ENCODE measurements at places on chromosomes 2 and 18. TPM values are rescaled to one million over a fixed set of nuclear protein-coding genes. Genes with fewer than 3 reads are reported as not detected.

GRCh38 chr2:72425996-72426395 is 278.3 kb upstream of the CYP26B1 start:
- no peaks in the 10 kb centered on the region for H3K36me3 ChIP-seq
- no peaks in the 10 kb centered on the region for H3K27me3 ChIP-seq
- no peaks in the 10 kb centered on the region for H3K4me1 ChIP-seq
- H3K27ac ChIP-seq, result no peak overlapping the region

DNA sequence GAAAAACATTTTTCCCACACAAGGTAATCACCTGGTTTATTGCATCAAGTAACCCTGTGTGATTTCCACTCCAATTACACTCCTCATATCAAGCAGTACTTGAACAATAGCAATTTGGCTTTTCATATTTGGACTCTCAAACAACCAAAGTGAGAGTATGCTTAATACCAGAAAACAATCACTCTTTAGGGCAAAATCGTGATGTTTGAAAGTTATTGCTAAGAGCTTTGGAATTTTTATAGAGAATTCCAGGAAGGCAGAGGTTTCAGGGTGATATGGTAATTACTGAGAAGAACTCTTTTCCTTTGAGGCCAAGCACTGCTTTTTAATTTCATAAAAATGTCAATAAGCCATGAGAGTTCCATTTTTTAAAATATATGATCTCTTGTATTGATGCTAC is 779.5 kb upstream of the LRRTM1 start:
- no peaks in the 10 kb centered on the region for H3K4me1 ChIP-seq
- H3K27ac ChIP-seq, result no peak overlapping the region
- H3K4me3 ChIP-seq, result no peak overlapping the region
- no peaks in the 10 kb centered on the region for H3K36me3 ChIP-seq
- no peak for DNase-seq

- H3K4me3 ChIP-seq, result no peak overlapping the region
- H3K27me3 ChIP-seq, result no peaks in the 10 kb centered on the region
- H3K36me3 ChIP-seq, result no peaks in the 10 kb centered on the region
- no peaks in the 10 kb centered on the region for H3K4me1 ChIP-seq
- H3K27ac ChIP-seq, result no peak overlapping the region
These were observed 154.8 kb upstream of the ZNF236 start for GRCh38 chr18:76667603-76668002.

DNA sequence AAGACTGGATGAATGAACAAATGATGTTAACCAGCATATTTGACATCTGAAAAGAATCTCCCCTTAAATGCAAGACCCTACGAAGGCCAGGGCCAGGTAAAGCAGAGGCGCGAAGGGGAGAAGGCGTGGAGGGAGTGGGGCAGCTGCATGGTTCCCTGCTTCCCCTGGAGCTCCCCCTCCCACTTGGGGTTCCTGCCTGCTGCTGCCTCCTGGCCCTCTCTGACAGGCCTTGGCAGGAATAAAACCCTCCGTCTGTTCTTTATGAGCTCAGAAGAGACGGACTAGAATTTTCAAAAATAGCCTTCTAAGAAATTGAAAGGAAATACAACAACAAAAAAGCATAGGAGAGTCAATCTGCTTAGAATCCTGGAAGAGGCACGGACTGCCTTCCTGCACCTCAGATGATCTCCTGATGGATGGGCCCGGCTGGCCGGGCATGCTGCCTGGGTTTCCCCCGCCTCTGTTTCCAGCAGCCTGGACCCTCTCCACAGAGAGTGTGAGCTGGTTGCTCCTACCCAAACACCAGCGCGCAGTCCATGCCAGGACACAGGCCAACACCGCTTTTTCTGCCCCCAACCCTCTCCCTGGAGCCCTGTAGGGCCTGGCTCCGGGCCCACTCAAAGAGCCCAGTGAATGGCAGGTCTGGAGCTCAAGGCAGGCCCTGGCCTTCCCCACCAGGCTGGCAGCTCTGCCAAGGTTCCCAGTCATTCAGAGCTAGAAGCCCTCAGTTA is 23.9 kb downstream of the CFAP65 start:
- no peak overlapping the region for H3K4me3 ChIP-seq
- no peaks in the 10 kb centered on the region for H3K36me3 ChIP-seq
- H3K27me3 ChIP-seq, result peaks cover 11% of the 10 kb centered on the region
- H3K27ac ChIP-seq, result no peak overlapping the region
- no peaks in the 10 kb centered on the region for H3K4me1 ChIP-seq

DNA sequence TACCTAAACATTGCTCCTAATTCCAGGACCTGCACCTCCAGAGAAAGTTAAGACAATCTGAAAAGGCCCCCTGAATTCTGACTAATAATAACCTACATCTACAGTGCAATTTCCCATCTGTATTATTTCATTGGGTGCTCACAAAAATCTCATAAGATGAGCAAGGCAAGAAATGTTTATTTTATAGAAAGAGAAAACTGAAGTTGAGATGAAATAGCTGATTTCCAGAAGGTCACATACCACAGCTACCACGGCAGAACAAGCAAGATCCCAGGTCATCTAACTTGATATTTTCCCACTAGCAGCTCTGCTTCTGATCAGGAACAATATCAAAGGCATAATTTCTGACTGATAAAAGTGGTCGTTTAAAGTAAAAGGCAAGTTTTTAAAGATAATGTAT is 105.8 kb upstream of the COL5A2 start:
- H3K27me3 ChIP-seq, result no peaks in the 10 kb centered on the region
- no peaks in the 10 kb centered on the region for H3K36me3 ChIP-seq
- no peak for DNase-seq
- H3K27ac ChIP-seq, result peak overlapping the region; percentile 1
- no peaks in the 10 kb centered on the region for H3K4me1 ChIP-seq

GRCh38 chr2:47226132-47226922 is 71.2 kb upstream of the STPG4 start:
- H3K27me3 ChIP-seq, result no peaks in the 10 kb centered on the region
- no peak overlapping the region for H3K4me3 ChIP-seq

DNA sequence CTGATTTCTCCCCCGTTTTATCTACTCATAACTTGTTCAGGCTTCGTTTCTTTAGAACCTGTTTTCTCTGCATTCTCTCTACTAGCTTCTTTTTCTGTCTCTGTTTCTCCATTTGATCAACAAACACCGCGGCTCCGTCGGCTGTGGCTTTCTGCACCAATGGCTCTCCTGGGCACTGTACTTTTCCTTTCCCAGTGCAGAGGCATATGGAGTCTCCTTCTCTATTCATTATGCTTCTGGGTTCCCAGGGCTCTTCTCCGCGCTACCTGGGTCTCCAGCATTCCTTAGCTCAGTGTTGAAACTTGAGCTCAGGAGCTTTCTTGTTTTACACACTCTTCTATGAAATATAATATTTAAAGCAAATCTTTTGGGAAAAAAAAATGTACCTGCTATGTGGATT is 196.6 kb upstream of the SOX11 start:
- H3K4me1 ChIP-seq, result no peaks in the 10 kb centered on the region
- no peaks in the 10 kb centered on the region for H3K36me3 ChIP-seq
- H3K4me3 ChIP-seq, result no peak overlapping the region
- no peak for DNase-seq

- no peak for DNase-seq
- no peaks in the 10 kb centered on the region for H3K4me1 ChIP-seq
- no peaks in the 10 kb centered on the region for H3K27me3 ChIP-seq
- H3K4me3 ChIP-seq, result no peak overlapping the region
These were observed 176.8 kb downstream of the LOXHD1 start for GRCh38 chr18:46480226-46480625.

DNA sequence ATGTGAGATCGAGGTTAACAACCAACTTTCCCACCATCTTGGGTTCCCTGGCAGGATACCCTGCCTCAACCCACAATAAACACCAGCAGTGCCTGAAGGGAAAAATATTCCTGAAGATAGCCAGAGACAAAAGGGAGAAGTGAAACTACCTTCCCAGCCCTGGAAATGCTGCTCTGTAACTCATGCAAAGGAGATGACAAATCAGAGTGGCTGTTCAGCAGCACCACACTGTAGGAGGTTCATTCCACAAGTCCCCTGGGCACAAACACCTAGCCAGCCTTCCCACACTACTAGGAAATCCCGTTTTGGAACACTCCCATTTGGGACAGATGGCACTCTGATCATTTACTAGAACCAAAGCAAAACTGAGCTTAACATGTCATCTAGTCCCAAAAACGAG is 190.7 kb upstream of the RBBP8 start:
- no peaks in the 10 kb centered on the region for H3K36me3 ChIP-seq
- no peaks in the 10 kb centered on the region for H3K27me3 ChIP-seq
- H3K4me3 ChIP-seq, result no peak overlapping the region
- no peak overlapping the region for H3K27ac ChIP-seq
- no peak for DNase-seq

DNA sequence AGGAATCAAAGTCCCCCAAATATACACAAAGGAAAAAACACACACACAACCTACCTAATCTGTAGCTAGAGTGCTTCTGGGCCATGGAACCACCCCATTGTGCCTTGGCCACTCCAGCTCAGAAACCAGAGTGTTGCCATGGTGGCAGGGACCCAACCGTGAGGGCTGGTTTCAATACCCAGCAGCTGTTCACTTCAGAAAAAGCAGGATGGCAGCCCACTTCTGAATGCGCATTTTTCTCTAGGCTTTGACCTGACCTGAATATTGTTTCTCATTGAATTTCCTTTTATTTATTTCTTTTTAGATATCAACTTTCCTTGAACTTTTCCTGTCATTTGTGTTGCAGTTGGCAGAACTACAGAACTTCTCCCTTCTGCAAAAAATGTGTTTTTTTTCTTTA is 43.0 kb upstream of the EHBP1 start:
- H3K36me3 ChIP-seq, result no peaks in the 10 kb centered on the region
- H3K27ac ChIP-seq, result no peak overlapping the region
- no peak overlapping the region for H3K4me3 ChIP-seq

DNA sequence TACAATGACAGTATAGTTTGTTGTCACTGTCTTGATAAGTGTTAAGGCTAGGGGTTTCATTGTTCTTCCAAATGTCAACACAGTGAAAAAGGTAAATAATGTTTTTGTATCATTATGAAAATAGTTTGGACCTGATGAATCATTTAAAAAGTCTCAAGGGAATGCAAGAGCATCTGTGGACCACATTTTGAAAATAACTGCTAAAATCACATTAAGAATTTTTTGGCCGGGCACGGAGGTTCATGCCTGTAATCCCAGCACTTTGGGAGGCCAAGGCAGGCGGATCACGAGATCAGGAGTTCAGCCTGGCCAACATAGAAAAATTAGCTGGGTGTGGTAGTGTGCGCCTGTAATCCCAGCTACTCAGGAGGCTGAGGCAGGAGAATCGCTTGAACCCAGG is 10.3 kb downstream of the SCN1A start:
- peaks cover 6% of the 10 kb centered on the region for H3K36me3 ChIP-seq
- H3K4me1 ChIP-seq, result no peaks in the 10 kb centered on the region
- no peaks in the 10 kb centered on the region for H3K27me3 ChIP-seq
- no peak overlapping the region for H3K27ac ChIP-seq
- H3K4me3 ChIP-seq, result no peak overlapping the region

Gene SGPP2
- total RNA-seq, result 8.8 TPM

Gene PROKR1
- not detected for total RNA-seq

Gene ASXL3
- total RNA-seq, result 0.98 TPM

Gene CAVIN2
- 30.7 TPM for total RNA-seq
